ENCODE measurements at places on chromosomes 1 and 21.

- DNase-seq: no peak
Observed at GRCh38 chr1:206768472-206769303, 1.9 kb upstream of the IL19 start.

- no peak for DNase-seq
Observed at GRCh38 chr1:10753299-10753698, 43.1 kb downstream of the CASZ1 start.

GRCh38 chr21:41953831-41954653, at the start of gene C2CD2:
TSS of gene C2CD2 (minus strand) at chr21:41954018. CDS start at chr21:41953648, 370 bp downstream.
- peak; percentile 79 for DNase-seq

GRCh38 chr1:156859523-156860112, 701 bp upstream of the INSRR start:
- DNase-seq: no peak

DNA sequence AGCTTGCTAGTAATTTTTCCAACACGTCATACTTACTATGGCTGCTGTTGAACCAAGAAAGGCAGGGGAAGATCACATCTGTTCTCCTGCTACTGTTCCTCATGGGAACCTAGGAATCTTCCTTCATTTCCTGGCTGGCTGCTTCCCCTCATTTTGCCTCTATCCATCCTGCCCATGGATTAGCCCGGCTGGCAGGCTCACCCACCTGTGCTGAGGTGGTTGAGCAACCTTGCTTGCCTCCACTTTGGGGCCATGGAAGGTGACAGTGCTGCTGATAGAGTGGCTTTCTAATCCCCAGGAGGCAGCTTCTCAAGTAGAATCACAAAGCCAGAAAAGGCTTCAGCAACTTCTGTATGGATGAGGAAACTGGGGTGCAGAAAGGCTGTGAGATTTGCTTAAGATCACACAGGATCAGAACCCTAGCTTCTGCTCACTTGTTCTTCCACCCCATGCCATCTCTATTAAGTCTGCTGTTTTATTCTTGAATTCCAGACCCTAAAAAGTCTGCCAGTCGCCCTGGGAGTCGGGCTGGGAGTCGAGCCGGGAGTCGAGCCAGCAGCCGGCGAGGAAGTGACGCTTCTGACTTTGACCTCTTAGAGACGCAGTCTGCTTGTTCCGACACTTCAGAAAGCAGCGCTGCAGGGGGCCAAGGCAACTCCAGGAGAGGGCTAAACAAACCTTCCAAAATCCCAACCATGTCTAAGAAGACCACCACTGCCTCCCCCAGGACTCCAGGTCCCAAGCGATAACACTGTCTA, 6.2 kb upstream of the BMP8A start:
- DNase-seq: no peak

- no peak for DNase-seq
Observed at GRCh38 chr1:16392740-16393569, 25.9 kb downstream of the SZRD1 start.

GRCh38 chr1:247407180-247407616, 8.8 kb upstream of the NLRP3 start:
- no peak for DNase-seq

DNA sequence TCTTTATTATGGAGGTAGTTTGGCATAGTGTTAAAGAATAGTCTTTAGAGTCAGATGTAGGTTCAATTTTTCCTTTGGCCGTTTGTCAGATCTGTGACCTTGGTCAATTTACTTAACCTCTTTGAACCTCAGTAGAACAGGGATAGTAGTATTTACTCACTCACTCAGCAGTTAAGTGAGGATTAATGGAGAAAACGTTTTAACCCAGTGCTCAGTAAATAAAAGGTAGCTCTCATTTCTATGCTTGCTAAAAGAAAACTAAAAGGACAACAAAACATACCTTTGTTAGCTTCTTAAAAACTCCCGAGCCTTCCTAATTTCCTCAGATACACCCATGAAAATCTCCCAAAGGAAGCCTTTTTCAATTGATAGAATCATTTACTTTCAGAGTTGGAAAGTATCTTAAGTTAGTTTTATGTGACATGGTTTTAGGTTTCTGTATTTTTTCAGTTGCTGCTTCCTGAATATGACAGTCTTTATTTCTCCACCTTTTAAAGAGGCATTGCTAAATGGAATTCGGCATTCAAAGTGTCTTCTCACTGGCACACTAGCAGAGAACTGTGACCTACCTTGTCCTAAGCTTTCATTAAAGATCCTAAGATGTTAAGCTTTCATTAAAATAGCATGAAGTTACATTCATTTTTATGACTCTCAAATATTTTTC, 7.8 kb downstream of the ABCD3 start:
- no peak for DNase-seq

- DNase-seq: no peak
Observed at GRCh38 chr1:44723496-44724295, 7.3 kb downstream of the RNU5D-1 start.

- no peak for DNase-seq
Observed at GRCh38 chr1:101205457-101205856, 31.4 kb upstream of the S1PR1 start.

GRCh38 chr1:179813626-179814545, 63.7 kb downstream of the TOR1AIP2 start:
- DNase-seq: no peak

DNA sequence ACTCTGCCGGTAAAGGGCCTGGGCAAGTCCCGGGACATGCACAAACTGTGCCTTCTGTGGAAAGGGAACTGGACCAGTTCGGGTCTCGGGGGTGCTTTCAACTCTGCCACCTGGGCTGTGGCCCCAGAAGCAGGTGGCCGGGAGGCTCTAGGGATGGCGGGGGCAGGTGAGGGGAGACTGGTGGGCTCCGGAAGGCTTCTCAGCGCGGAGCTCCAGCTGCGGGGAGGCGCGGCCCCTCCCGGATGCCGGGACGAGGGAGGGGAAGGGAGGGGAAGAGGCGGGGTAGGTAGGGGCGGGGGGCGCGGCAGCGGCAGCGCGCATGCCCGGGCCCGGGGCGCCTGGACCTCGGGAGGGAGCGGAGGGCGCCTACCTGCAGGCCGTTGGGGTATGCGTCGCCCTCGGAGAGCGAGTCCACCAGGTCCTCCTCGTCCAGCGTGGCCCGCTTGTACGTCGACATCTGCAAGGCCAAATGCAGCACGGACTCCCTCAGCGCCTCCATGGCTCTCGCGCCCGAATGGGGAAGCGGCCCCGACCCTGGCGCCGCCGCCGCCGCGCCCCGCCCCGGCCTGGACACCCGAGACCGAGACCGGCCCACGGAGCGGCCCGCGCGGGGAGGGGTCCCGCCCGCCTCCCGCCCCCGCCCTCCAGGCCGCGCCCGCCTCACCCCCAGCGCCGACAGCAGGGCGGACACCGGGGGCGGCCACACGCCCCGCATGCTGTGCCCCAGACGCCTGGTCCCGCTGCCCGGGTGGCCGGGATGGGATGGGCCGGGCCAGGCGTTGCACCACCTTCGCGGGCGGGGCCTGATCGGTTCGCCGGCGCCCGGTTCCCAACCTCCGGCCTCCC, at the start of gene ECE1:
ECE1 (minus strand) TSS at position 764 of the 846 bp plus-strand sequence; CDS start at position 715, 49 bp downstream.
- peak; percentile 65 for DNase-seq

GRCh38 chr1:13749543-13750341, 49.8 kb downstream of the PRDM2 start:
- DNase-seq: peak; percentile 82

GRCh38 chr1:20367626-20368025, 77.0 kb downstream of the VWA5B1 start:
- no peak for DNase-seq

GRCh38 chr1:234518876-234519275, 39.9 kb upstream of the TARBP1 start:
- DNase-seq: no peak

- DNase-seq: no peak
Observed at GRCh38 chr1:209064850-209065706, 518.4 kb upstream of the CAMK1G start.

GRCh38 chr1:229264068-229264467, 6.8 kb upstream of the RAB4A start:
- no peak for DNase-seq

DNA sequence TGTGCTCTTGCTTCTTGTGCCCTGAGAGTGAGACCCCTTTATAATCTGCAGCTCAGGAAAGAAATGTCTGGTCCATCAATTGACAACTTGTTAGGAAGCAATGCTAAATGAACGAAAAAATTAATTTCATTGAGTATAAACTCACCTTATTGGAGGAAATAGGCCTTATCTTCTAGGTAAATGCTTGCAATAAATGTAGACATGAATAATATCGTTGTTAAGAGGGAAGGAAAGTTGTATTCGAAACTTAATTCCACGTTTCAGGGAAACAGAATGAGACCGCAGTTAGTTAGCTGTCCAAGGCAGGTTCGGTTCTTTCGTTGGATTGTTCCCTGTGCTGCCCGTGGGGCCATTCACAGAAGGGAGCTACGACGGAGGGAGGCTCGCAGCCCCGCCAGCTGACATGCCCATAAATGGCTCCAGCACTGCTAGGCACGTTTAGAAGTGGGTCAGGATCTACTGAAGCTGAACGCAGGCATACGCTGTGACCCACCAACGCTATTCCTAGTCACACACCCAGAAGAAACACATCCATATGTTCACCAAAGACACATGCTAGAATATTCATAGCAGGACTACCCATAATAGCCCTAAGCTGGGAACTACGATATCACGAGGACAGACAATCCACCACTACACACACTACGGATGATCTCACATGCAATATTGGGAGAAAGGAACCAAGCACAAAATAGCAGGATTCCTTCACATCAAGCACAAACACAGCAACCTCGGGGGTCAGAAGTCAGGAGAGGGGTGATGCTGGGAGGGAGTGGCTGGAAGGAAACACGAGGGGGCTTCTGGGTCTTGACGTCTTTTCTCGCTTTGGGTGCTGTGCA, 56.2 kb upstream of the LBR start:
- DNase-seq: no peak

- DNase-seq: no peak
Observed at GRCh38 chr1:170498876-170499275, 33.1 kb upstream of the GORAB start.

DNA sequence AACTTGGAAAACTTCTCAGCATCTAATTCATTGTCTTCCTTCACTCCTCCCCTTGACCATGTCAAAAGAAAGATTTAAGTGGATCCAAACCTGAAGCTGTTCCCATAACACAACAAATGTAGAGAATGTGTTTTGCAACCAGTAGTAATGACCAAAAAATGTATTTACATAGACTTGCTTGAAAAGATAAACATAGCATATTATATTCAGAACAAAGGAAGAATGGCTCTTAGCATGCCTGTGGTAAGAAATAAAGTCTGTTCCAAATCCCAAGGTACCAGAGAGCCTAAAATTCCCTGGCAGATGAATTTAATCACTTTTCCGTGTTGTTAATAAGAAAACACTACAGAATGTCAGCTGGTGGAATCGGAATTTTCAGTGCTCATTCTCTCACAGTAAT, 36.8 kb downstream of the FMO3 start:
- no peak for DNase-seq

DNA sequence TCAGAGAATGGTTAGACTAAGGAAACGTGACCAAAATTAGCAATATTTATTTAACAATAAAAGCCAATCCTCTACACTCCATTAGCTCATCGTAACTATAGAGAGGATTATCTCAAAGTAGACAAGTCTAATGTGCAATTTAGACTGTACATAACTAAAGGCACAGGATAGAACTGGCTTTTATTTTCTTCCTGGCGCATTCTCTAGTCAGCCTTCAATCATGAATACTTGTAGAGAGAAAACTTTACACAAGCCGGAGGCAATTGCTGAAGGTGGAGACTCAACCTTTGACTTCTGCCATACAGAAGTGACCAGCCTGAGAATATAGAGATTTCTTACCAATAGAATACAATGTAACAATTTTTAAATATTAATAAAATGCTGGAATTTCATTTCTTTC, 777.9 kb downstream of the LTN1 start:
- DNase-seq: no peak

GRCh38 chr1:34361781-34362357, 185.2 kb downstream of the C1orf94 start:
- DNase-seq: no peak

DNA sequence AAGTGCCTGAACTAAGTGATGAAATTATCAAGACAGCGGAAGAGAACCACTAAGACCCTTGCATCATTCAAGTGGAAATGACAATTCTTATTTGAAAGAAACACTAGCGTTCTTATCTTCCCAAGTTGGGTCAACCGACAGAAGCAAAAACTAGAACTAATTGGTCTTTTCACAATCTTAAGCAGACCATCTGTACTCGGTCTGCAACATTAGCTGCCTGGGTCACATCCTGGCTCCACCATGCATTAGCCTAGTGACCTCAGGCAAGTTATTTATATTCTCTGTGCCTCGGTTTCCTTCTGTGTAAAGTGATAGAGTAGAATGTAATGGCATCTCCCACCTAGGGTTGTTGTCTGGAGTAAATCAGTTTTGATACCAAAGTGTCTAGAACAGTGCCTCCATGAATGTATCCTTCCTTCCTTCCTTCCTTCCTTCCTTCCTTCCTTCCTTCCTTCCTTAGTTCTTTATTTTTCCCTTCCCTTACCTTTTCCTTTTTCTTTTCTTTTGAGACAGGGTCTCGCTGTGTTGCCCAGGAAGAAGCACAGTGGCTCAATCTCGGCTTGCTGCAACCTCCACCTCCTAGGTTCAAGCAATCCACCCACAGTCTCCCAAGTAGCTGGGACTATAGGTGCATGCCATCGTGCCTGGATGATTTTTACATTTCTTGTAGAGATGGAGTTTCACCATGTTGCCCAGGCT, 6.0 kb downstream of the COLGALT2 start:
- DNase-seq: no peak

GRCh38 chr1:54126271-54126815, 26.5 kb downstream of the CDCP2 start:
- DNase-seq: no peak

- no peak for DNase-seq
Observed at GRCh38 chr1:23224739-23225648, 7.7 kb upstream of the HTR1D start.

GRCh38 chr1:244349581-244350001, 102.1 kb downstream of the ADSS2 start:
- no peak for DNase-seq

DNA sequence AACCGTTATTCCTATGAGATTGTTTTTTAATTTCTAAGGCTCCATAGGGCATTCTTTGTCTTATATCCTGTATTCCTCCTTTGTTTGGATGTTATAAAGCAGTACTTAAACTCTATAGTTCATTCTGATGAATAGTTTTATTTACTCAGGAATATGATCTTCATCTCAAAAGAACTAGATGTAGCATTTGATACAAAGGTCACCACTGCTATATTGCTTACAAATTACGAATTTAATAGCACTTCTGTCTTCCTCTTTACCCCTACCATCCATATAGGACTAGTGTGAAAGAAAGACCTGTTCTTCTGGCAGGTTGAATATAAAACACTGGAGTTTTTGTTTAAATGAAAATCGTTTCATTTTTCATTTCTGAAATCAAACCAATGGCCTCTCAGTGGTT, 468.1 kb upstream of the CXADR start:
- DNase-seq: no peak

GRCh38 chr1:156226116-156226538, 13.3 kb downstream of the PMF1 start:
- no peak for DNase-seq

GRCh38 chr1:51443555-51443954, 75.5 kb downstream of the EPS15 start:
- DNase-seq: no peak

GRCh38 chr1:55358581-55358980, 143.4 kb upstream of the USP24 start:
- no peak for DNase-seq

- DNase-seq: no peak
Observed at GRCh38 chr1:231921646-231922345, 295.2 kb downstream of the DISC1 start.

- DNase-seq: no peak
Observed at GRCh38 chr1:1429671-1430073, 5.8 kb upstream of the VWA1 start.

- DNase-seq: no peak
Observed at GRCh38 chr1:153384958-153385580, 5.8 kb downstream of the S100A8 start.

Data from hepatocyte (in vitro differentiated cells).